ENCODE measurements at places on chromosomes 1 and 21.
A peak's percentile ranks its signal among the peaks of the same experiment; 100 is the strongest.

- peak overlapping the region; percentile 65 for H3K4me3 ChIP-seq
- no peak for DNase-seq
- H3K36me3 ChIP-seq, result no peaks in the 10 kb centered on the region
- peak overlapping the region; percentile 81 for H3K27ac ChIP-seq
- H3K27me3 ChIP-seq, result no peaks in the 10 kb centered on the region
Observed at GRCh38 chr21:41767606-41768436, 969 bp upstream of the RIPK4 start.

- peaks cover 8% of the 10 kb centered on the region for H3K4me1 ChIP-seq
- no peaks in the 10 kb centered on the region for H3K36me3 ChIP-seq
- peaks cover 42% of the 10 kb centered on the region for H3K27me3 ChIP-seq
Observed at GRCh38 chr1:205563927-205564441, 59.5 kb downstream of the CDK18 start.

GRCh38 chr1:93677729-93678128 lies 3.9 kb downstream of the BCAR3 start:
- no peak overlapping the region for H3K4me3 ChIP-seq
- H3K4me1 ChIP-seq, result peaks cover 27% of the 10 kb centered on the region
- H3K36me3 ChIP-seq, result no peaks in the 10 kb centered on the region

- H3K27ac ChIP-seq, result no peak overlapping the region
- H3K36me3 ChIP-seq, result no peaks in the 10 kb centered on the region
- H3K4me3 ChIP-seq, result no peak overlapping the region
- no peaks in the 10 kb centered on the region for H3K4me1 ChIP-seq
- no peak for DNase-seq
Observed at GRCh38 chr1:117068580-117068979, 8.5 kb downstream of the TTF2 start.

DNA sequence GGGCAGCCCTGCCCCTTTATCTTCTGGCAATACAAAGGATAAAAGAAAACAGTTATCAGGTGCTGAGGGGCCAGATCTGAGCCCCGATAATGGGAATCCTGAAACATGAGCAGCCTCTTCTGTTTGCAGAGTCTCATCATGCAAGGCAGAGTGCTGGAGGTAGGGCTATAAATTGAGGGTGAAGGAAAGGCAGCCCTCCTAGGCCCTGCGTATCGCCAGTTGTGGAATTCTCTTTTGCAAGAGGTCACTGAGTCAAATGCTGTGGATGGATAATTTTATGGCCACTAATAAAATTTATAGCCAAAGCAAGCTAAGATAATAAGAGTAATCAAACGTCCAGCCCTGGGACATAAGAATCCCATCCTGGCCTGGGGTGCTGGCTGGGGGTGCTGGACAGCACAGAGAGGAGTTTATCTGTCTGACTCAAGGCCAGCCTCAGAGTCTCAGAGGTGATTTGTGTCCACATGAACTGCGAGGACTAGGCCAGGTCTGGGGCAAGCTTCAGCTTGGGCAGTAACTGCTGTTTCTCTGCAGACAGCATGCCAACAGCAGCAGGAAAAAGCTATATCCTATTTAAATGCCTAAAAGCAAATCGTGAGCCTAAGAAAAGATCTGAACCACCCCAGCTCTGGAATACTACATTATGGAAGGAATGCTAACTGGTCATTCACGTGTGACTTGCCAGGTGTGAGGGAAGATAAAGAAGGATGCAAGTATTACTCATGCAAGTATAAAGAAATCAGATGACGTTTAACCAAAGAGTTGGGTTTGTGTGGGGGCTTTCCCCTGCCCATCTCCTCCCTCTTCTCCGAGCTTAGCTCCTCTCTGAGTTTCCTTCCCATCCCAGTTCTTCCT lies 254.8 kb downstream of the KIF26B start:
- no peak overlapping the region for H3K4me3 ChIP-seq
- H3K27ac ChIP-seq, result no peak overlapping the region
- H3K4me1 ChIP-seq, result no peaks in the 10 kb centered on the region
- no peaks in the 10 kb centered on the region for H3K27me3 ChIP-seq
- DNase-seq, result no peak

GRCh38 chr1:87334351-87335174 lies 5.9 kb downstream of the LMO4 start:
- DNase-seq, result peak; percentile 22
- peaks cover 27% of the 10 kb centered on the region for H3K4me1 ChIP-seq
- H3K27me3 ChIP-seq, result no peaks in the 10 kb centered on the region
- H3K27ac ChIP-seq, result peak overlapping the region; percentile 94
- H3K36me3 ChIP-seq, result peaks cover 4% of the 10 kb centered on the region

DNA sequence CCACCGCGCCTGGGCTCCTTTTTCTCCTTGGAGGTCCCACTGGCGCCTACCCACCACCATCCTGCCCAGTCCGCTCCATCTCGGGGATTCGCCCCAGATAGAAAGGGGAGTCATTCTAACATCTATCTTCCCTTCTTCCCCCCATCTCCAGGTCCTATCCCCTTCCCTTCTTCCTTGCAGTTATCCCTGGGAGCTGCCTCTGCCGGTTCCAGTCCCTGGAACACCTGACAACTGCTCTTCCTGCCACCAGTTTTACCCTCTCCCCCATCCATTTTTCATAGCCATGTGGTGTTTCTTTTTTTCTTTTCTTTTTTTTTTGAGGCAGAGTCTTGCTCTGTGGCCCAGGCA lies 12.0 kb upstream of the COL16A1 start:
- peak overlapping the region; percentile 99 for H3K27ac ChIP-seq
- peak overlapping the region; percentile 47 for H3K4me3 ChIP-seq
- peaks cover 37% of the 10 kb centered on the region for H3K4me1 ChIP-seq
- H3K27me3 ChIP-seq, result no peaks in the 10 kb centered on the region
- DNase-seq, result no peak

- H3K27me3 ChIP-seq, result peaks cover 9% of the 10 kb centered on the region
- H3K4me1 ChIP-seq, result peaks cover 36% of the 10 kb centered on the region
- no peak overlapping the region for H3K4me3 ChIP-seq
- no peaks in the 10 kb centered on the region for H3K36me3 ChIP-seq
Observed at GRCh38 chr1:114154146-114154962, 685 bp upstream of the SYT6 start.

DNA sequence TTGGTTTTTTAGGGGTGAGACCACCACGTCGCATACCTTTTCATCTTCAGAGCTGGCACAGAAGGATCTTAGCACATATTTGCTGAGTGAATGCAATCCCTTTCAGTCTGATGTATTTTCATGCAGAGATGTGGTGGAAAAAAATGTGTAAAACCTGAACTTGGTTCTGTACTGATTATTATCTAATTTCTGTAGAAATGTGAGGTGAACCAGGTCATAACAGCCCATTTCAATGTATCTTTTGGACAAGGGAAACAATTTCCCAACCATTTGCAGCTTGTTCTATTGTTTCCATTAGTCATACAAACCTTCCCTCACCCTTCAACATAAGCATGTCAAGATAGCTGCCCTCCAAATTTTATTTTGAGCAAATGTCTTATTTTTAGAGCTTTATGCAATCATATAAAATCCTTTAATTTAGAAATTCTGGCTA lies 46.8 kb upstream of the RUNX1 start:
- DNase-seq, result no peak
- no peaks in the 10 kb centered on the region for H3K4me1 ChIP-seq
- H3K27me3 ChIP-seq, result no peaks in the 10 kb centered on the region
- no peak overlapping the region for H3K27ac ChIP-seq
- H3K4me3 ChIP-seq, result no peak overlapping the region

DNA sequence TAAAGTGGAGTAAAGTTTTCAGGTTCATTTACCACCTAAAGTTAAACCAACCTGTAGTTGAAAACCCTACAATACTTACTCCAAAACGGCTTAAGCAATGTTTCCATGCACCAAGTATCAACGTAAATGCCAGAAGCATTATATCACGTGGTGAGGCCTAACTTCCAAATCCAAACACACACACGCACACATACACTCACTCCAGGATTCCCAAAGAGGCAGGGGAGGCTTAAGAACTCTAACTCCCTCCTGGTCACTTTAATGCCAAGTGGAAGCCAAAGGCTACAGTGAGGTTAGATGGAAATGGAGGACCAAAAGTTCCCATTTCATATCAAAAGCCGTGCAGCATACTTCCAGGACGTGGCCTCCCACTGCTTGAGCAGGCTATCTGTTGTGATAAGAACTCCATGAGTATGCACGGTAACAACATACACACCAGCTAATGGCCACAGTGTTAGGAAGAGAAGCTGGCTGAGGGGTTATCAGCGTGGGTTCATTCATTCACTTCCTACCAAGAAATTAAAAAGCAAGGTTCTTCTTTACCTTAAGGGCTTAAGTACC lies 224.1 kb downstream of the SLC45A1 start:
- H3K4me1 ChIP-seq, result peaks cover 14% of the 10 kb centered on the region
- no peak for DNase-seq
- no peaks in the 10 kb centered on the region for H3K27me3 ChIP-seq
- peak overlapping the region; percentile 38 for H3K27ac ChIP-seq

DNA sequence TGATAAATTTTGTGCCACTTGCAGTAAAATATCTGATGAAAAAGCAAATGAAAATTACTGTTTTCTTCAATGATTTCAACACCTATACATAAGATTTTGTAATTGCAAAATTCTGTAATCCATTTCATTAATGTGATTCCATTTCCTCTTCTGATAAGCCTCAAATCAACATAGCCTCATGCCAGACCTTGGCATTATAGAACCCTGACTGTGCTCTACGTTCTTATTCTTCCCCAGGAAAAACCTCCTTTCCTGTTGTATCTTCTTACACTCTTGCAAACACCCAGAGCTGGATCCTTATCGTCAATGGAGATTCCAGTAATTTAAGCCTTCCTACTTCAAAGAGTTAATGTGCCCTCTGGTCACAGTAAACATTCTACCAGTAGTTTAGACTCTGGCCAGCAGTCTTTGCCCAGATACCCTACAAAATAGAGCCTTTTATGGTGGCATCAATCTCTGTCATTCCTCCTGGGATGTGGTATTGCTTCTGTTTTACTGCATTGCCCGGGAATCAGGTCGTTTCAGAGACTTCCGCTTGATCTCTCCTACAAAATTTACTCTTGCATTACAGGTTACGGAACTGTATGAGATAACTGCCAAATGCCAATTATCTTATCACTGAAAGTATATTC lies 48.5 kb upstream of the CHRM3 start:
- H3K36me3 ChIP-seq, result no peaks in the 10 kb centered on the region
- H3K4me3 ChIP-seq, result no peak overlapping the region
- no peaks in the 10 kb centered on the region for H3K4me1 ChIP-seq
- DNase-seq, result no peak
- no peaks in the 10 kb centered on the region for H3K27me3 ChIP-seq

GRCh38 chr1:243710467-243710866 lies 139.6 kb downstream of the AKT3 start:
- no peaks in the 10 kb centered on the region for H3K36me3 ChIP-seq
- H3K4me3 ChIP-seq, result no peak overlapping the region
- DNase-seq, result no peak
- peaks cover 11% of the 10 kb centered on the region for H3K4me1 ChIP-seq
- peak overlapping the region; percentile 31 for H3K27ac ChIP-seq

GRCh38 chr1:151058692-151059091 lies 730 bp downstream of the CDC42SE1 start:
- DNase-seq, result no peak
- H3K27ac ChIP-seq, result peak overlapping the region; percentile 91
- H3K27me3 ChIP-seq, result no peaks in the 10 kb centered on the region

DNA sequence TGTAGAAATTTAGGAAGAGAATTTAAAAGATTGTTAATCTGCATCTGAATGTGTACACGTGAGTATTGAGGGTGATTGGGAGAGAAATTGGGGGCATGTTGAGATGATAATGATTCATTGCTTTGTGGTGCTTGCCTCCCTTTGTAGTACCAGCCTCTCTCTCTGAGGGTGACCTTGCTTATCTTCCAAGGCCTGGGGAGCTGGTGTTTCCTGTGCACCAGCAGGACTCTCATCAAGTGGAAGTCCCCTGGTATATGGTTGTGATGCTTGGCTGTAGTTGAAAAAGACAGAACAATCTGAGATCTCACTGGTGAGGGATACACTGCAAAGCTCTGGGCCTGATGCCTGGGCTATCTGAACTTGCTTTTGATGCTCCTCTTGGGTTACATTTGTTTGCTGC lies 4.0 kb downstream of the TCHHL1 start:
- DNase-seq, result no peak
- no peak overlapping the region for H3K27ac ChIP-seq
- H3K4me3 ChIP-seq, result no peak overlapping the region
- H3K36me3 ChIP-seq, result no peaks in the 10 kb centered on the region
- no peaks in the 10 kb centered on the region for H3K27me3 ChIP-seq
- no peaks in the 10 kb centered on the region for H3K4me1 ChIP-seq

GRCh38 chr1:25807480-25808390 lies 7.7 kb downstream of the SELENON start:
- H3K4me3 ChIP-seq, result no peak overlapping the region
- H3K4me1 ChIP-seq, result peaks cover 72% of the 10 kb centered on the region
- H3K27me3 ChIP-seq, result no peaks in the 10 kb centered on the region
- peak; percentile 21 for DNase-seq

GRCh38 chr1:65872301-65872700 lies 79.6 kb downstream of the PDE4B start:
- H3K36me3 ChIP-seq, result no peaks in the 10 kb centered on the region
- H3K4me3 ChIP-seq, result no peak overlapping the region
- no peaks in the 10 kb centered on the region for H3K4me1 ChIP-seq
- DNase-seq, result no peak

- H3K36me3 ChIP-seq, result no peaks in the 10 kb centered on the region
- no peak for DNase-seq
- no peak overlapping the region for H3K27ac ChIP-seq
- no peaks in the 10 kb centered on the region for H3K4me1 ChIP-seq
Observed at GRCh38 chr1:89739013-89739843, 81.6 kb upstream of the LRRC8D start.

DNA sequence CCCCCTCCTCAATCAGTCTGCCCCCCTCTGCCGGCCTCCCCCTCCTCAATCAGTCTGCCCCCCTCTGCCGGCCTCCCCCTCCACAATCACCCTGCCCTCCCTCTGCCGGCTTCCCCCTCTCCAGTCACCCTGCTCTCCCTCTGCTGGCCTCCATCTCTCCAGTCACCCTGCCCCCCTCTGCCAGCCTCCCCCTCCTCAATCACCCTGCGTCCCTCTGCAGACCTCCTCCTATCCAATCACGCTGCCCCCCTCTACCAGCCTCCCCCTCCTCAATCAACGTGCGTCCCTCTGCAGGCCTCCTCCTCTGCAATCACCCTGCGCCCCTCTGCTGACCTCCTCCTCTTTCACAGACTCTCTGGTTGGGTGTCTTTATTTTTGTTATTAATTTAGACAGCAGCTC lies 11.5 kb upstream of the C1orf198 start:
- no peaks in the 10 kb centered on the region for H3K36me3 ChIP-seq
- H3K27me3 ChIP-seq, result no peaks in the 10 kb centered on the region
- no peaks in the 10 kb centered on the region for H3K4me1 ChIP-seq
- no peak for DNase-seq
- H3K4me3 ChIP-seq, result no peak overlapping the region
- H3K27ac ChIP-seq, result no peak overlapping the region

GRCh38 chr21:18960306-18960705 lies 556.7 kb upstream of the TMPRSS15 start:
- no peak overlapping the region for H3K4me3 ChIP-seq
- no peak for DNase-seq

DNA sequence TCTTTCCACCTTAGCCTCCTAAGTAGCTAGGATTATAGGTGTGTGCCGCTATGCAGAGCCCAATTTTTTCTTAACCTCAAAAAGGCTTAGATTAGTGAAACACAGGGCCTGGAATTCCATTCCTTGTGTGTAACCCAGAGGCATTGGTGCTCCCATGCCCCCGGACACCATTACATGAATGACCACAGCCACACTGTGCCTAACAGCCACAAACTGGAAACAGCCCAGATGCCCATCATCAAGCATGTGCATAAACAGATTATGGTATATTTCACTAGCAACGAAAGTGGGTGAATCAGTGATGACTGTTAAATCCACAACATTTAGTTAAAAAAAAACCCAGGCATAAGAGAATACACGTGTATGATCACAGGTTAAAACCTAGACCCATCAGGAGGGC lies 24.4 kb downstream of the ADAM30 start:
- H3K36me3 ChIP-seq, result no peaks in the 10 kb centered on the region
- H3K27ac ChIP-seq, result no peak overlapping the region
- H3K4me3 ChIP-seq, result no peak overlapping the region
- DNase-seq, result no peak
- no peaks in the 10 kb centered on the region for H3K4me1 ChIP-seq

Data from tibial artery (tissue), 4 donors.